Suppressor macrophage (primary cell): ENCODE measurements at places on chromosomes 6 and 20.

- no peak for DNase-seq
Measured at GRCh38 chr6:170022827-170023619, 267.9 kb downstream of the DLL1 start.

DNA sequence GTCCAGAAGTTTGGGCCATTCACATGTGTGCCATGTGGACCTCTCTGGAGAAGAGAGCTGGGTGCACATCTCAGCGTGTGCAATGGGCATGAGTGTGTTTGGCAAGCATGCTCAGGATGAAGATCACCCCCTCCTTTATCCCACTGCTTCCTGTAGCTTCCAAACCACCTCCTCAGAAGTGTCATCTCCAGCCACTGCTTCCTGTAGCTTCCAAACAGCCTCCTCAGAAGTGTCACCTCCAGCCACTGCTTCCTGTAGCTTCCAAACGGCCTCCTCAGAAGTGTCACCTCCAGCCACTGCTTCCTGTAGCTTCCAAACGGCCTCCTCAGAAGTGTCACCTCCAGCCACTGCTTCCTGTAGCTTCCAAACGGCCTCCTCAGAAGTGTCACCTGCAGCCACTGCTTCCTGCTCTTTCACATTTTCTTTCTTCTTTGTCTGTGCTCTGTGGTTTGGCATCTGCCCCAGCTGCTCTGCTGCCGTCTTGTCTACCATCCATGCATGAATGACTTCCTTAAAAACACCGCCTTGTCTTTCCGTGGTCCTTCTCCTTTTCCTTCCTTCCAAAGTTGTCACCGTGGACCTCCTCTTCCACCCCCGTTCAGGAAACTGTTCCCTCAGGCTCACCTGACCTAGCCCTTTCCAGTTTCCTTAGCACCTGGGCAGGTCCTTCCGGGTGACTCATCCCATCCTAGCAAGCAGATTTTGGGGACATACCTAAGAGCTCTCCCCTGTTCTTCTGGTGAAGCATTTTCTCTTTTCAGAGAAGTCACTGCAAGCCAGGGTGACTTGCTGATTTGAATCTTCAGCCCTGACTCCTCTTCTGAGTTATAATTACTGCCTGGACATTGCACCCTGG lies 43.5 kb upstream of the TIAM2 start:
- peak; percentile 46 for DNase-seq

DNA sequence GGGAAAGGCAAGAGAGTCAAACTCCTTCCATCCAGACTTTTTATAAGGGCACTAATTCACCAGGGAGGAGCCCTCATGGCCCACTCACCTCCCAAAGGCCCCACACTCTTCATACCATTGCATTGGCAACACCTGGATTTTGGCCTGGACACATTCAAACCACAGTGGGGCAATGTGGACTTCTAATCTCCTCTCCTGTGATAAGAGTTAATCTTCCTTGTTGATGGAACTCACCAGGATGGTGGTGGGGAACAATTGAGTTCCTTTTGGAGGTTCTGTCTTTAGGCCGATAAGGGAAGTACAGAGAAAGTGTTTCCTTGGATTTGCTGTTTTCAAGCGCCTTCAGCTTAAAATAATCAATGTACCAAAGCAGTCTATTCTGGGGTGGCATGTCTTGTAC lies 268.7 kb downstream of the CD83 start:
- DNase-seq, result no peak

DNA sequence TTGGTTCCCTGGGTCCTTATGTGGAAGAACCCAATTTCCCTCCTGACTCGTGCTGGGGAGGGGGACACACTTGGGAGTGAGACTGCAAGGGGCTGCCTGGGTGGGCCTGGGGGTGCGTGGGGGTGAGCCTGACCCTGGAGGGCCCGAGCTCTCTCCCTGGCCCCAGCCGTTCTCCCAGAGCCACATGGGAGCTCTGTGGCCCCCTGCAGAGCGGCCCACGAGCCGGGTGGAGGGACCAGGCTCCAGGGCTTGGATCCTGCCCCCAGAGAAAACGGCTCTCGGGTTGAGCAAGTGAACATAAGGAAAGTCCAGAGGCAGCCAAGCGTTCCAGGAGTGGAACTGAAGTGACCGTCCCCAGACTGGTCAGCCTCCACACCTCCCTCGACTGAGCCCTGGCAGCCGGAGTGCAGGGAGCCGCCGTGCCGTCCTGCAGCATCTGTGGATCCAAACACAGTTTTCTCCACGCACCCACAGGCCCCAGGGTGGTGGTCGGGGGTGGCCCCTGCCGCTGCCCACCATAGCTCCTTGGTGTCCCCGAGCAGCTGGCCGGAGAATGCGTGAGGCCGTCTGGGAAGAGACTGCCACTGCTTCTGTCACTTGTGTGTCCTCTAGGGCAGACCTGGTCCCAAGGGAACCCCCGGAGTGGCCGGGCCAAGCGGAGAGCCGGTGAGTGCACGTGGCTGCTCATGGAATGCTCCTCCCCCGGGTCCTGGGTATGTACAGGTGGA lies 10.6 kb downstream of the COL9A3 start:
- DNase-seq, result no peak

DNA sequence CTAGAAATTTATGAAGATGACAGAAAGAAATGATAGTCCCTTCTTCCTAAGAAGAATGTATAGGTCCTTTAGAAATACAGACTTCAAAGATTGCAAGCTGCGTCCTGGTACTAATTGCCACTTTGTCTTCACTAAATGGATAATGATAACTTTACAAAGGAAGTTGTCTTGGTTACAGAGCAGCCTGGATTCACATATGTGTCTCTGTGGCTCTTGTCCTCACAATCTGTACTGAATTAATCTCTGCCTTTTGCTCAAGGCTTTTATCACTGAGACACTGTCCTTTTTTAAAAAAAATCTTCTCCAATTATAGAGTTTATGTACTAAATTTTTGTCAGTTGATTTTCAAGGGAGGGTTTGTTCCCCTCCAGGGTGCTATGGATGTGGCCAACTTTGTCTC lies 17.5 kb upstream of the MRAP2 start:
- DNase-seq, result no peak

- DNase-seq, result no peak
Measured at GRCh38 chr6:56841381-56841749, 113.5 kb upstream of the BEND6 start.

DNA sequence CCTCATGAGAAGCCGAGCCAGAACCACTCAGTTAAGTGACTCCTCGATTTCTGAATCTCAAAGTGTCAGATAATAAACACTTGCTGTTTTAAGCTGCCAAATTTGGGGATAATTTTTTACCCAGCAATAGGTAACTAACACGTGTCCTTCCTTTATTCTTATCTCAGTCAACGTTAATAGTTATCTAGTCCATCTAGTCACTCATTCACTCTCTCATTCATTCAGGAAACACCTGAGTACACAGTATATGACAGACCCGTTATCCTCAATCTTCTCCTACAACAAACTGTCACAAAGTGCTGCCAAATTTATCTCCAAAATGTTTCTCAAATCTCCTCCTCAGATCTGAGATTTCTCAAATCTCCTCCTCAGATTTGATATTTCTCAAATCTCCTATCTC lies 13.1 kb downstream of the FAM184A start:
- DNase-seq, result no peak
